ENCODE measurements at places on chromosomes 12 and 14.

- DNase-seq = no peak
Observed at GRCh38 chr12:84950971-84951546, 38.5 kb upstream of the SLC6A15 start.

DNA sequence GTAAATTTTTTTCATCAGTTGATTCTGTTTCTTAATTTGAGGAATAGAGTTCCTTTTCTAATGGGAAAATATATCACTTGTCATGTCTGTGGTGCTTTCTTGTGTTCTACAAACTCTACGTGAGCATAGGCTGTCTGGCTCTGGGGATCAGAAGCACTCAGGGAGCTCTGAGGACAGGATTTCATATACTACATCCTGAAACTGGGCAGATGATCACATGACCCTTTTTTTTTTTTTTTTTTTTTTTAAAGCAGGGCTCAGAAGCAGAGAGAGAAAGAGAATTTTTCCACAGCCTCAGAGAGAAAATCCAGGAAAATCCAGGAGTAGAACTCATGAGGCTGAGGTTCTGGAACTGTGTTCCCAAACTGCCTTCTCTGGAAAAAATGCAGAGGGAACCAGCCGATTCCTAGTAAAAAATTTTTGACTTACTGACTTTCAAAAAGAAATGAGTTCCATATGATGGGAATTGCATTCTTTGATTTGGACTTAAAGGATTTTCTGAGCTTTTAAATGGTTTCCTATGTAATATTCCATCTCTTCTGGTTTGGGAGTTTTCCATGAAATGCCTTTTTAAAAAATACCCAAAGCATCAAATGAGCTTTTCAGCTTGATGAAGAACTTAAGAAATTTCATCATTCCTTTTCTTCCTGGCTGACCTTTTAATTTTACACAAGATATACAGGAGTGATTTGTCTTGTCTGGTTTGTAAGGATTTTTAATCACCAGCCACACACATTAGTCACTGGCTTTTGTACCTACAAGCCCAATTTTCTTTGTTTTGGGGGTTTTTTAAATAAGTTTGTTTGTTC lies 183.1 kb upstream of the HIF1A start:
- no peak for DNase-seq

GRCh38 chr14:33110737-33111443 lies 172.2 kb downstream of the NPAS3 start:
- DNase-seq = no peak

GRCh38 chr12:119011231-119011630 lies 29.9 kb downstream of the SRRM4 start:
- no peak for DNase-seq

- no peak for DNase-seq
Observed at GRCh38 chr14:36477266-36477665, 42.8 kb downstream of the NKX2-1 start.

- no peak for DNase-seq
Observed at GRCh38 chr14:76901171-76902055, 75.2 kb downstream of the LRRC74A start.

DNA sequence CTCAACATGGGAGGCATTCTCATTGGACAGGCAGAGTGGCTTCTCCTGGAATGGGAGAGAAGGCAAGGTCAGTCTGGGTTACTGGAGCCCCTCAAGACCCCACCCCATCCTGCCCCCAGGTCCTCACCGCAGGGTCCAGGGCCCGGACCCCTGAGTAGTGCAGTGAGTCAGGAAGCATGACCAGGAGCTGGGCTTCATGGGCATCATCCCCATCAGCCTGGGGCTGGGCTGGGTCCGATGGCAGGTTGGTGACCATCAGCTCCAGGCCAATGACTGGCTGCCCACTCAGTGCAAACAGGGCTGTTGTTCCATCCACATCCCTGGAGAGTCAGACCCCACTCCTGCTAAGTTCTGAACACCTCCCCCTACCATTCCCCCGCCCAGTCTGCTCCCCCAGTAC lies 13.1 kb downstream of the ITGA7 start:
- no peak for DNase-seq

GRCh38 chr12:78403681-78404080 lies 460.9 kb upstream of the SYT1 start:
- DNase-seq = no peak

- no peak for DNase-seq
Observed at GRCh38 chr12:47312808-47313426, 233.2 kb upstream of the AMIGO2 start.

DNA sequence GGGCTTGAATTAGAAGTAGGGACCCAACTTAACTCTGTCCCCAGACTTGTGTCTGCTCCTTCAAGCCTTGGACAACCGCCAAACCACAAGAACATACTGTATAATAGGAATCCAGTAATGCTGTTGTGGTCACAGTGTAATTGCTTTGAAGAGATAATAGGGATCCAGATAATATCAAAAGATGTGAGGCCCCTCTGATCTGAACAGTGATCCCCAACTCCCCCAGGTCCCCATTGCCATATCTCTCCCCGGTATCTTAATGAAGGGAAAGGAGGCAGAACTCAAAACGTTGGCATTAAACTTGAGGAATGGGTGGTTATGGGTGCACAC lies 8.5 kb upstream of the PLEKHH1 start:
- no peak for DNase-seq

- DNase-seq = no peak
Observed at GRCh38 chr12:18462442-18462841, 201.1 kb downstream of the PIK3C2G start.

GRCh38 chr12:61891632-61892031 lies 368.6 kb upstream of the USP15 start:
- DNase-seq = no peak

GRCh38 chr12:122195405-122195804 lies 8.1 kb upstream of the B3GNT4 start:
- DNase-seq = no peak

DNA sequence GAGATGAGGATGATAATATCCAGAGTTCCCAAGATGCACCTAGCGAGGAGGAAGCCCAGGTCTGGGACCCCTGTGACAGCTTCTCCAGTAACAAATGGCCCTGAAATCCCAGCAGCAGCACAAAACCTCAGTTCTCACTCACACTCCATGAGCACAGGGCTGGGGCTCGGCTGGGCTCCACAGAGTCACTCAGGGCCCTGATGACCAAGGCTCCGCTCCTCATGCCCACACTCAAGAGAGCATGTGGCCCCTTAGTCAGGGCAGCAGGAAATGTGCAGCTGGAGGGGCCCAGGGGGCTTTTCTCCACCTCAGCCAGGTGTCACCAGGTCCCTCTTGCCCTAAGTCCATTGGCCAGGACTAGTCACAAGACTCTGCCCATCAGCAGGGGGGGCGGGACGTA lies 242.7 kb upstream of the SFSWAP start:
- DNase-seq = no peak

DNA sequence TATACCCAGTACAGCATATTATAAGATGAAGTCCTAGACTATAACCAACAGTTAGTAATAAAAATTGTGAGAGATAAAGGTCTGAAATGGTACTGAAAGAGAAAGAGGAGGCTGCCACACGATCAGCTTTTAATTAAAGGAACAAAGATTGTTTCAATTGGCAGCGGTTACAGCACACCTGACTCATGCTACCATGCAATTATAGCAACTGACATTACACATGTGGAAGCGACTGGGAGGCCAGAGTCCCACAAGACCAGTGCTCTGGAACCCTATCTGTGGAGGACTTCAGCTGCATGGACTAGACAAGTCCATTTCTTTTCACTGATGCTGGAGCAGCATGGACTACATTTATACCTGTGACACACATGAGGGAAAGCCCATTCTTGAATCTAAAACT lies 55.2 kb downstream of the SEL1L start:
- DNase-seq = no peak

DNA sequence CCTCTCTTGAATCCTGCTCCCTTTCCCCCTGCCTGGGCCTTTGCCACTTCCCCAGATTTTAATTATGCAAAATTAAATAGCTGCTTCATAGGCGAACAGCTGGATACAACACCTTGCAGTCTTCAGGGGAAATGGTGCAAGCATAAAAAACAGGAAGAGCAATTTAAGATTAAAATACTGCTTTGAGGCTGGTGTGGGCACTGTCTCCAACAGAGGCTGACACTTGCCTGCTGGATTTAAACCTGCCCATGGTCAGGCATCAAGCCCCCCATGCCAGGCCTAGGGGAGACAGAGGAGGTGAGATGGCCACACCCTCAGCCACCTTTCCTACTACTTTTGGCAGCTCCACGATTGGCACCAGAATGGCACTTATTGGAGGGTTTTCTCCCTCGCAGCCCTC lies 110.1 kb upstream of the DIO3 start:
- DNase-seq = no peak

- no peak for DNase-seq
Observed at GRCh38 chr14:22882064-22882463, 958 bp upstream of the REM2 start.

DNA sequence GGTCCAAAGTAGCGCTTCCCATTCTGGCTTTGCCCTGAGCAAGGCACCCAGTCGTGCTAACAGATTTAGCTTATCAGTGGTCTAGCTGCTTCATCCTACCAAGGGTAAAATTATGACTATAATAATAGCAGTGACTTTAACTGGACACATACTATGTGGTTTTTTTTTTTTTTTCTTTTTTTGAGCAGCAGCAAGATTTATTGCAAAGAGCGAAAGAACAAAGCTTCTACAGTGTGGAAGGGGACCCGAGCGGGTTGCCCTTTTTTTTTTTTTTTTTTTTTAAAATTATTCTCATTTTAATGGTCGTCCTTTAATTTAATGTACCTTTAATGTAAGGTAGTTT lies 505 bp downstream of the HELB start:
- no peak for DNase-seq

DNA sequence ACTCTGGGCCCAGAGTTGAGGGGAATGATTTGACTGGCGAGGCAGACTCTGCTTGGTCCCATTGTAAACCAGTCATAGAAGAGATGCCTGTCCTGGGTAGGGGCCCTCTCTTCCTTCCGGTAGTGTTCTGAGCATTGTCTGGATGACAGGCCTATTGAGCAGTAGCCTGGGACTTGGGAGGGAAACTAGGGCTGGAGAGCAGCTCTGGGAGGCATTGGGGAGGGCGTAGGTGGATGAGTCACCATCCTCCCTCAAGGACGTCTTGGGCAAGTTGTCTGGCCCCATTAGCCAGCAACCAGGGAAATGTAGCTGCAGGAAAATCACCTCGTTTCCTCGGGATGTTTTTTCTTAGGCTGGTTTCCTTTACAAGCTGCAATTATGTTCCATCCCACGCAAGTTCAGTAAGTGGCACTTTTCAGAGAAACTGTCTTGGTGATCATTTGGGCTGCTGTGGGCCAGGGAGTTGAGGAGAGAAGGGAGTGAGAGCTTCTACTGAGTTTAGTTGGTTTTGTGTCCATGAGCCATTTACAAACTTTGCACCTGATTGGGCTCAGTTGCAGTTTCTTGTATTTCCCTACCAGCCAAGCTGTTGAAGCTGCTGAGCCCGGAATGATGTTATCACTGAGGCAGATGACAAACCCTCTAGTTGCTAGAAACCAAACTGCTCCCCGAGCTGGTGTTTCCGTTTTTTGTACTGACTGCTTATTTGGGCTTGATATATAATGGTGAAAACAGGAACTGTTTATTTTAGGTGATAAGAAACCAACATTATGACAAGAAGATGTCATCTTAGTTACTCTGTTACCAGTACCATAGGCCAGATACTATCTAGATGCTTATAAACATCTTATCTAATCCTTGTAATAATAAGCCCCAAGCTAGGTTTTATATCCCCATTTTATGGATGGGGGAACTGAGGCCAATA lies 147.6 kb downstream of the CHST11 start:
- peak; percentile 22 for DNase-seq

- no peak for DNase-seq
Observed at GRCh38 chr12:124021007-124021406, 48.0 kb downstream of the ZNF664 start.

DNA sequence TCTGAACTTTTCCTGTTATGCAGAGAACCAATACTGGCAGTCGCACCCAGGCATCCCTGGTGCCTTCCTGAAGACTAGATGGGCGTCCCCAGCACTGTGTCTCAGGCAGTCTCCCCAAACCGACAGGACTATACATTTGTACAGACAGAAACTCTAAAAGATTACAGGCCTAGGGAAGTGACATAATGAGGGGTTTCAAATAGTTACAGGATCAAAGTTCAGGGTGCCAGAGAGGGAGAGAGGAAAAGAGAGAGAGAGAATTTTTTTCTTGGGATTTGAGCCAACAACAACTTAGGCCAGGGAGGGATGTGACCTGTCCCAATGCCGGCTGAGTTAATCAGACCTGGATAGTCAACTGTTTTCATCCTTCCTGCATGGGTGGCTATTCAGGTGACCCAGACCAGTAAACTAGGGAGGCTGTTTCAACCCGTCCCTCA lies 9.3 kb upstream of the GMFB start:
- no peak for DNase-seq

DNA sequence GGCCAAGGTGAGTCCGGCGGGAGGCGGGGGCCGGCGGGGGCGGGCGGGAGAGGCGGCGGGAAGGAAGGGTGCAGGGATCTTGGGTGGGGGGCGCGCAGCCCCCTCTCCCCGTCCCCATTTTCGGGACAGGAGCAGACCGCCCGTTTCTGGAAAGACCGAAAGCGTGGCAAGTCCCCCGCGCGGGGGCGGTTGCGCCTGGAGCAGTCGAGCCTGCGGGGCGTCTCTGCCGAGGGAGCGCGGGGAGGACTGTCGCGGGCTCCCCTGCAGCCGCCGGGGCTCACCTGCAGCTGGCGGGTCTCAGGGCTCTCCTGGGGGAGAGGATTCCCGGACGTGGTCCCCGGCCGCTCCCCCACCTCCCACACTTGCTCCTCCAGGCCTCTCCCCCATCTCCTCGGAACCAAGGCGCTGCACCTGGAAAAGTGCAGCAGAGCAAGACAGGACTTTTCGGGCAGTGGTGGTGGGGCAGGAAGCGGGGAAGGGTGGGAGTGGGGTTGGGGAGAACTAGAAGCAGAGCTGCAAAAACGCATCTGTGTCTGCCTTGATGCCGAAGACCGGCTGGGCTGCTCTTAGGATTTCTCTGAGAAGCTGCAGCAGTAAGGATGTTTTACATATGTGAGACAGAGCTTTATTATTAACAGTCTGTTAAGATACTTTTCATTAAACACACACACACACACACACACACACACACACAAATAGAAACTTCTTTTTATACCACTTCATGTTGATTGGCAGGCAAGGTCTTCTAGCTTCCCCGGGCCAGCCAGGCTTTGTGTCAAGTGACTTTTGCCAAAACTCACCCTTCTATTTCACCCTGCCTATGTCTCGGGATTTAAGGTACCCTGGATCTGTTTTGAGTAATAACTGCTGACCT lies 677 bp downstream of the C12orf75 start:
- DNase-seq = peak; percentile 14

DNA sequence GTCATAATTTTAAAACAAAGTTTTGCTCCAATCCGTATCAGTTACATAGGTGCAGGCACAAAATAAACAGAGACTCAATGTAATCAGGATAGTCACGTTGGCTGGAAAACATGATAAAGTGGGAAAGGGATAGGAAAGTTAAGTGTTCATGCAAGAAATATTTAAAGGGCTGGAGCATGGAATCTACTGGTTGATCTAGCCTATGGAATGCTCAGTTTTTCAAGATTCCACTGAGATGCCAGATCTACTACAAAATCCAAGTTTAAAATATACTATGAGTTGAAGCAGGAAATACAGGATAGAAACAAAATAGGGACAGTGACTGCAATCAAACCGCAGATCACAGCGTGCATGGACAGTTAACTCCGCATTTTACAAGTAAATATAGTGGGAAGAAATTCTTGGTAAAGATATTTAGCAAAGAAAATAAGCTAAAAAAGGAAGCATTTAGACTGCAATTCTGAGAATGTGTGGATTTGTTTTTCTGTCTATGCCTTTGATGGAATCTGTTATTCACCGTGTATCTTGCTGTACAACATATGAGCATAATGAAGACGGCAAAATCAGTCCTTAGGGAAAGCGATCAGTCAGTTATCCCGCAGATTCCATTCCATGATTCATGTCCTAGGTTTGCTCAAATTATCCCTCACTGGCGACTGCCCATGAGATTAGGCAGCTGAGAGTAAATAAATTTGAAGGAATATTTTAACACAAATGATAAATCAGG lies 1044.3 kb downstream of the FLRT2 start:
- no peak for DNase-seq

Measured in activated effector memory CD4-positive, alpha-beta T cell treated with Interleukin-2 at 50 U/mL for 16 hours (primary cell).